SHP77 treated with DMSO at 0.1 percent for 48 hours (cell line): ENCODE measurements at places on chromosomes 13 and 19.

DNA sequence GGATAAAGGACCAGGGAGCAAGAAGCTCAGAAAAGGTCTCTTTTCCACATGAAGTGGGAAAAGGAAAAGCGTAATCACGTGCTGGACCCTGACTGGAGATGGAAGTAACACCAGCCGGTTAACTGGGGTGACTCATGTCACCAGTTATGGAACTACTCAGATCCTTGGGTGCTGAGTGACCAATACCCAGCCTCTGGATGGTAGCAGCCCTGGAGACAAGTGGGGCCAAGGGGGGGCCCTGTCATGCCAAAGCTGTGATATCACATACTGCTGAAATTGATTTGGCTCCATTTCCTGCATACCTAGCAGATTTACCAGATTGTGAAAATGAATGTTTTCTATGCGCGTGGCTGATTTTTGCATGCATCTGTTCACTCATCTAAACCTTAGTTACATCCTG, 158.9 kb downstream of the ZIC5 start:
- DNase-seq: no peak

- no peak for DNase-seq
Measured at GRCh38 chr13:33052506-33053280, 36.5 kb downstream of the KL start.

DNA sequence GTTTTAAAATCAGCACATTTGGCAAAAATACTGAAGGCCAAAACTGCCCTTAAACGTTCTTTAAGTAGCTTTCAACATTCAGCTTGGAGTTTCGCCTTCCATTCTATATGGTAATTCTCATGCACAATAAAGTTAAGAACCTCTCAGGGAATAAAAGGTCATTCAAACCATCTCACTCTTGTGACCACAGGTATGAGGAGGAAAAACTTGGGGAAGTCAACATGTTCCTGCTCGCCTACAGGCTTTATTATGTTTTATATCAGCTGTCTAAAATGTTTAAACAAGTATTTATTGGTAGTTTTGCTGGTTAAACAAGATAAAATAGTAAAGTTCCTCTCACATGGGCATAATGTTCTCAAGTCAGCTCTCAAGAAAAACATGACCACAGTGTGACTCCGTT, 19.9 kb upstream of the TM9SF2 start:
- no peak for DNase-seq

DNA sequence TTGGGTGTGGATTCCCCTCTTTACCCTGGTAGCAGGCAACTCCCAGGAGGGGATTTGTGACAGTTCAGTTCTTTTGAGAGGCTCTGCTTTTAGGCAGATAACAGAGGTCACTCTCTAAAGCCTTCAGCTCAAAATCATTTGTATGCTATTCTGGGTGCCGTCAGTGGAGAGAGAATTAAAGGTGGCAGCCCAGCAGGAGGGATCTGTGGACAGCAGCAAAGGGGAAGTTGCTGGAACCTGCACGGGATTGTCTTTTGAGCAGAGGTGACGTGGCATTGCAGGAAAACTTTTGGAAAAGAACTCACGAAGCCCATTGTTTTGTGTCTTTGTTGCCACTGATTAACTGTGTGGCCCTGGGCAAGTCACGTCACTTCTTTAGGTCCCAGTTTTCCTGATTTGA, 62.4 kb upstream of the C1QTNF9 start:
- DNase-seq: no peak

GRCh38 chr19:34475026-34475974, 6.3 kb upstream of the WTIP start:
- DNase-seq: no peak

DNA sequence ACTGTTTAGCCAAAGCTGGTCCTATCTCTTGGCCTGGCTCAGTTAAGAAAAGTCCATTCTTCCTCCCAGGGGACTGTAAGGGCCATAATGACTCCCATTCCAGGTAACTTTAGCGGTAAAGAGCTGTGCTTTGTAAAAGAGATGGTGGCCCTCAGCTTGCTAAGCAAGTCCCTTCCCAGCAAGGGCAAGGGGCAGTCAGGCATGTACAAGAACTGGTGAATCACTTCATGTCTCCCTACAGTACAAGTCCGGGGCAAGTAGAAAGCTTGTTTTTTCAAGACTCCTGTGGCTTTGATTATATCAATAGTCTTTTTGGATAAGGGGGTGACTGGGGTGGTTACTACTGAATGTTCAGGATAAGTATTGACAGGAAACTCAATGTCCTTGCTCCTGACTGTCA, 88.9 kb downstream of the SLC25A15 start:
- no peak for DNase-seq

GRCh38 chr19:3263866-3264265, 39.4 kb downstream of the CELF5 start:
- DNase-seq: no peak

- DNase-seq: no peak
Measured at GRCh38 chr19:45771311-45771933, 2.4 kb upstream of the SIX5 start.
